ENCODE measurements at places on chromosomes 13 and 19.

DNA sequence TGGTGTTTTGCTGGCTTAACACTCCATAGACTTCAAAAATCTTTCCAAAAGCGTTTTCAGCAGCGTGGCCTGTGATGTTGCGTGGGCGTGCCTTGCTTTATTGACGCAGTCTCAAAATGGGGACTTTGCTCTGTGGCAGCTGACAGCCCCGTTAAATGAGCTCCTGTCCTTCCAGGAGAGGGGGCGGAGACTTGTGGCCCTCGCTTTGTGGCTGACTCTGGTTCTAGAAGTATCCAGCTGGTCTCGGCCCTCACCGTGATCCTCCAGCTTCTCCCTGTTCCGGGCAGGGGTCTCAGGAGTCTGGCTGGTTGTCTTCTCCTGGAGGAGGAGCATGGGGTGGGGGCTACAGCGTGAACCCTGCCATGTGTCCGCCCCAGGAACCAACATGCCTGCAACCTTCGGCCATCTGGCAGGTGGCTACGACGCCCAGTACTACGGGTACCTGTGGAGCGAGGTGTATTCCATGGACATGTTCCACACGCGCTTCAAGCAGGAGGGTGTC lies 8.4 kb upstream of the ZNF554 start:
- no peak for DNase-seq

GRCh38 chr19:28883241-28883693 lies 329.7 kb downstream of the UQCRFS1 start:
- no peak for DNase-seq

GRCh38 chr13:100197116-100197515 lies 108.2 kb downstream of the PCCA start:
- DNase-seq: no peak

- no peak for DNase-seq
Measured at GRCh38 chr19:10805065-10805757, 30.8 kb downstream of the TMED1 start.

DNA sequence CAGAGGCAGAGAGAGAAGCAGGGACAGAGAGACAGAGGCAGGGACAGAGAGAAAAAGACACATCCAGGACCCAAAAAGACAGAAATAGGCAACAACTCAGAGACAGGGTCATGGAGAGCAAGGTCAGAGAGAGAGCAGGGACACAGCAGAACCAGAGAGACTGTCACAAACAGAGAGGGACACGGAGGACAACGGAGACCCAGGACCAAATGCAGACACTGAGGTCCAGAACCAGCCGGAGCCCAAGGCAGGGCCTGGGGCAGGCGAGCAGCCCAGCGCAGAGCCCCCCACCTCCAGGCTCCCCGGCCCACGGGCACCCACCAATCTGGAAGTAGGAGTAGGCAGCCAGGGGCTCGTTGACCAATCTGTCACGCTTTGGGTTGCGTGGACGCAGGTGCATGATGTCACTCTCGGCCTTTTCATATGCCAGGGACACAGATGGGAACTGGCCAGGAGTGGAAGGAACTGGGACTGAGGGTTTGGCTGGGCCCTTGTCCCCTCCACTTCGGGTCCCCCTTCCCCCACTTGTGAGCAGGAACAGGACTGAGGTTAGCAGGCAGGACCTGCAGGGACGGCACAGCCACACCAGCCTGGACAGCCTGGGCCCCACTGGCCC lies 8.1 kb downstream of the TMEM147 start:
- no peak for DNase-seq

- DNase-seq: no peak
Measured at GRCh38 chr19:45010306-45010705, 9.0 kb downstream of the RELB start.

GRCh38 chr19:44570984-44571684 lies 41.7 kb upstream of the CEACAM20 start:
- no peak for DNase-seq

DNA sequence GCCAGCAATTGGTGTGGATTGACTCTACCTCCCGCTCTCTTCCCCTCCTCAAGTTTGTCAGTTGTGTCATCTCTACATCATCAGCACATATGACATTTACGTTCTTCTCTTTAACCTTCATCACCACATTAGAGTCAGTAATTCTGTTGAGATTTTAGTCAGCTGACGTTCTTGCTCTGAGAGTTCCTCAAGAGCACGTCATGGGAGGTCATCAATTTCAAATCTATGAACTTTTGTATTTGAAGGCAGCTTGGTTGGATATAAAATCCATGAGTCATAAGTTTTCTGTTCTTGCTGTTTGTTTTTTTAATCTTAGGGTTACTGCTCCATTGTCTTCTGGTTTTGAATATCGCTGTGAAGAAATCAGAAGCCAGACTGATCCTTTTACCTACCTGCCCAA lies 21.8 kb upstream of the ARGLU1 start:
- no peak for DNase-seq

- no peak for DNase-seq
Measured at GRCh38 chr19:13691569-13692435, 72.5 kb upstream of the MRI1 start.

DNA sequence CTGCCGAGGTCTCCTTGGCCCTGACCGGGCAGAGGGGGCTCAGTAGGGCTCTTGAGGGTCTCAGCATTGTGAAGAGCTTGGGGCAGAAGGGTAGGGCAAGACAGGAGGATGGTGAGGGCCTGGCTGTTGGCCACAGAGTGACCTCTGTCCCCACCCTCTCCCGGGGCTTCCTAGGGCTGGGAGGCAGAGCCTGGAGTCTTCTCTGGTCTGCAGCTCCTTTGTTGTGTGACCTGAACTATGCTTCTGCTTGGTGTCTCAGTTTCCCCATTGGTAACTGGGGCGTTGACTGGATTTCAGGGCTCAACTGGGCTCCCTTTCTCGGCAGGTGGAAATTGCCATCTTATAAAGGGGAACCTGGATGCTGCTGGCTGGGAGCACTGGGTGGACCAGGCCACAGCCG lies 30.1 kb upstream of the PEPD start:
- DNase-seq: no peak

GRCh38 chr19:14889994-14890642 lies 4.2 kb upstream of the OR7A17 start:
- DNase-seq: no peak

DNA sequence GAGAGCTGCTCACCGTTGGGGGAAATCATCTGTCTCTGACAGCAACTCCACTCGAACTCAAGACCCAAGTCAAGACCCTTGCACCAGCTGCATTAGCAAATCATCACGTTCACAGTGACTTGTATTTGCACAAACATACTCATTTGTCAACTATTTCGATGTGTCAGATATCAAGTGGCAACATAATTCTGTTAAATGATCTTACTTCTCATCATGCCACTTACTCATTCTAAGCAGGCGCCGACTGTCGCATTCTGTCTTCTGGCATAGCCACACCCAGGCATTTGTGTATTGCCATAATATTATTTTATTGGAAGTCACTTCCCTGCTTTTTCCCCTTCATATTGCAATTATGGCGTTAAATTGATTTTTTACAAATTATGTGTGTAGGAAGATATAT lies 23.0 kb upstream of the ATP1A3 start:
- no peak for DNase-seq

- no peak for DNase-seq
Measured at GRCh38 chr19:10037809-10038208, 24.5 kb downstream of the RDH8 start.

DNA sequence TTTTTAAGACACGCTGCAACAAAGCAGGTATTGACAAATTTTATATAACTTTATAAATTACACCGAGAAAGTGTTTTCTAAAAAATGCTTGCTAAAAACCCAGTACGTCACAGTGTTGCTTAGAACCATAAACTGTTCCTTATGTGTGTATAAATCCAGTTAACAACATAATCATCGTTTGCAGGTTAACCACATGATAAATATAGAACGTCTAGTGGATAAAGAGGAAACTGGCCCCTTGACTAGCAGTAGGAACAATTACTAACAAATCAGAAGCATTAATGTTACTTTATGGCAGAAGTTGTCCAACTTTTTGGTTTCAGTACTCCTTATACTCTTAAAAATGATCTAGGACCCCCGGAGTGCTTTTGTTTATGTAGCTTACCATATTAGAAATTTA lies 1.2 kb downstream of the BRCA2 start:
- DNase-seq: no peak

DNA sequence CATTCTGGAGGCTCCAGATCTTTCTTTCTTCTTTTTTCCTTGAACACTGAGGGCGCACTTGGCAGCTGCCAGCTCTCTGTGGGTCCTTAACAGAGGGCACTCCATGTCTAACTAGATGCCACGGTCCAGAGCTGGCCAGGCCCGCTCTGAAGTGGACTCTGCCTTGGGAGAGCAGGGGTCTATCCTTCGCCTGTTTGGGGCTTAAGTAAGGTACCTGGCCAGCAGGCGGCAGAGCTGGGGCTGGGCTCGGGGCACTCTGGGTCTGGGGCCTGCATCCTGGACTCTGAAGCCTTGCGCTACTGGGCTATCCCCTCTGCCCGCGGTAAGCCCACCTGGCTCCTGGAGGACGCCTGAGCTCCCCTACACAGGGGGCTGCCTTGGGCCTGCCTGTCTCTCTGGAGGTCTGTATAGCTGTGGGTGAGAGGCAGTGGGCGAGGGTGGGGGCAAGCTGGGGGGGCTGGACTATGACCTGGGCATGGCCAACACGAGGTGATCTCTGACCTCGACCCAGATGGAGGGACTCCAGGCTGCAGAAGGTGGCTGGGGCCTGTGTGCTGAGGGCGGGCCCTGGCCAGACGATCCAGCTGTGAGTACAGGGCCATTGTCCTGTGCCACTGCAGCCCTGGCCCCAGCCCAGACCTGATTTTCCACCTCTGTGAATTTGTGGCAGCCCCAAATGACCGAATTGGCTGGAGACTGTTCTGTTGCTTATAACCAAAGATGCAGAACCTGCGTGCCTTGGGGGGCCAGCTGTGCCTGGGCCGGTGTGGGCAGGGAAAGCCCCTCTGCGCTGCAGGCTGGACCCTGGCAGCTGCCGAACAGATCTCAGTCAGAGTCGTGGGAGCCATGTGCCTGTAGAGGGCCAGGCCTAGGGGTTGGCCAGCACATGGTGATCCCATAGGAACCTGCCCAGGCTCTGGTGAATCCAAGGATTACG lies 26.5 kb downstream of the CEBPG start:
- no peak for DNase-seq

GRCh38 chr13:51422484-51422883 lies 30.4 kb downstream of the INTS6 start:
- no peak for DNase-seq

- DNase-seq: peak; percentile 68
Measured at GRCh38 chr19:51422053-51422448, 4.6 kb upstream of the SIGLEC10 start.

DNA sequence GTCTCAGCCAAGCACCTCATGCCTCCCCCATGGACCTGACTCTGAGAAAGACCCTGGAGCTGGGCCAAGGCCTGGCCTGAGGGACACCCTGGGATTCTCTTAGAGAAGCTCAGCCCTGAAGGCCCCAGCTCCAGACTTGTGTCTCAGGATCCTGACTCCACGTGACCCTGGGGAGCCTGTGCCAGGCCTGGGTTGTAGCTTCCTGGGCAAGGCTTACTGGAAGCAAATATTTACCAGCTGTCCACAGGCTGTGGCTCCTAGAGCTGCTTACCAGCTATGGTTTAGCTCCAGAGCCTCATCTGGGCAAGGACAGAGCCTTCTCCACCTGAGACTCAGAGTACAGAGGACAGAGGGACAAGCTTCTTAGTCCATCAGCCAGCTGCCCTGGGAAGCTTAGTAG lies 61.0 kb upstream of the CEACAM8 start:
- no peak for DNase-seq

DNA sequence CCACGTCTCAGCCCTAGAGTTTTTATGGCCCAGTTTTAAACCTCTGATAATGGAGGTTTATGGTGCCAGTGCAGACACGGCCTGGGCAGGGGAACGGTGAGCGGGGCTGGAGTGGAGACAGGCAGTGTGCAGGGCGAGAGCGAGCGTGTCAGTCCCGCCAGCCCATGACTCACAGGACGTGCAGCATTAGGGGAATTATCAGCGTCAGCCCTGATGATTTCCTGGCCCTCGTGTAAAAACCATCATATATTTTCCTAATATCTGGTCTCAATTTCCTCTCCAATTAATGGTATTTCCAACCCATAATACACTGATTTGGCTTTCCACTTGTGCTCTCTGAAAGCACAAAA lies 104.6 kb upstream of the VSTM2B start:
- no peak for DNase-seq

DNA sequence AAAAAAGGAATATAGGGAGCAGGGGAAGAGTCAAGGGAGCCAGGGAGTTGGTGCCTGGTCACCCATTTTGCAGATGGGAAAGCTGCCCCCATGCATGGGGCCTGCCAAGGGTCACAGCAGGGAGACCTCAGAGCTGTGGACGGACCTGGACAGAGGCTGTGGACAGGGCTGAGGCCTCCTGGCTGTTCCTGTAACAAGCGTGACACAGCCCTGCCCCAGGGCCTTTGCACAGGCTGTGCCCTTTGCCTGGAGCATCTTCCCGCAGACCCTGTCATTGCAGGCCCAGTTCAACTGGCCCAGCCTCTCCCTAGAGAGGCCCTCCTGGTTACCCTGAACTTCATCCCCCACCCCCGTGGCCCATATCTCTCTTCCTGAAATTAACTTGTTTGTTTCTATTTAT lies 6.4 kb downstream of the TNFAIP8L1 start:
- DNase-seq: no peak

DNA sequence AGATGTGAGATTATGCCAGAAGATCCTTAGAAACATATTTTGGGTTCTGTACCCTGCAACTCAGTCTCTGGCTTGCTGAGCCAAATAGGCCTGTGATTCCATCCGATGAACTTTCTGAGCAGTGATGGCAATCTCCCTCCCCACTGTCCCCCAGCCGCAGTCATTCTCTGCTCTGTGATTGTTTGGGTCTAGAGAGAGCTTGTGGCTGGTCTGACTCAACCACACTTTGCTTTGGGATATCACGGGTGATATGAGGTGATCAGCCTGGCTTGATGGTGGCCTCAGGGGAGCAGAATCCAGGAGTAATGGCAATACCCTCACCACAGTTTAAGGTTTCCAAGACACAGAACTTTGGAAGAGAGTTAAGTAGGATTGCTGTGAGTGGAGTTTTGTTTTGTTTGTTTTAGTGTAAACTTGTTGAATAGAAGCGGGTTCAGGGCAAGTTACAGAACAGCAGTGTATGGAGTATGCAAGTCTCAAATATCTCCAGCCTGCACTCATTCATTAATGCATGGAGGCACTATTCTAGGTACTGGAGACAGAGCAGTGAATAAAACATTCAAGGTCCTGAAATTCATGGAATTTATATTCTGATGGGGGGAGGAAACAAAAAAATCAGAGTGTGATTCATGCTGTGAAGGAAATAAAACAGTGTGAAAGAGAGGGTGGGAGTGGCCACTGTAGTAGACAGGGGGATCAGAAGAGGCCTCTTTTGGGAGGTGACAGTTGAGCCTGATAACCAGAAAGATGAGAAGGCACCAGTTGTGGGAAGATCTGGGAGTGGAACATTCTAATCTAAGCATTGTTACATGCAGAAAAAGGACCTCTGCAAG lies 5.3 kb downstream of the SAMD4B start:
- no peak for DNase-seq

- no peak for DNase-seq
Measured at GRCh38 chr13:98471934-98472333, 105.0 kb downstream of the STK24 start.

Measured in stimulated activated CD8-positive, alpha-beta memory T cell treated with anti-CD3 and anti-CD28 coated beads, Interleukin-4, amount 100 ng/mL, for 4 hours (primary cell).